IMR-90 (cell line): ENCODE measurements at places on chromosomes 2 and 18. TPM values are rescaled to one million over a fixed set of nuclear protein-coding genes. Genes with fewer than 3 reads are reported as not detected.

CCDC178 gene
- total RNA-seq = not detected in 2 replicates

AQP12A gene
- total RNA-seq = not detected in 2 replicates

ARHGAP25 gene
- total RNA-seq = 0.28 and 0.36 TPM in 2 replicates

TMEM131 gene
- total RNA-seq = 13.3 and 18.9 TPM in 2 replicates

DCDC2C gene
- not detected in 2 replicates for total RNA-seq

TTLL4 gene
- total RNA-seq = 8.3 and 9.0 TPM in 2 replicates

SLC5A7 gene
- not detected in 2 replicates for total RNA-seq

TIMM21 gene
- 41.9 and 42.8 TPM in 2 replicates for total RNA-seq

VAPA gene
- total RNA-seq = 206 and 273 TPM in 2 replicates

IL36B gene
- not detected in 2 replicates for total RNA-seq

LYG1 gene
- total RNA-seq = not detected in 2 replicates

ZNF407 gene
- total RNA-seq = 20.1 and 25.6 TPM in 2 replicates

UGT1A5 gene
- total RNA-seq = not detected in 2 replicates

FIGN gene
- 0.56 and 0.90 TPM in 2 replicates for total RNA-seq

INO80B gene
- total RNA-seq = 4.5 and 5.3 TPM in 2 replicates
